ENCODE measurements at places on chromosomes 2 and 18.

GRCh38 chr2:55408918-55409868, 10.5 kb downstream of the CCDC88A start:
- no peak for DNase-seq

- no peak for DNase-seq
These were observed 40.6 kb upstream of the TFPI start for GRCh38 chr2:187594801-187595200.

GRCh38 chr18:61706276-61706915, 186.4 kb downstream of the RNF152 start:
- no peak for DNase-seq

DNA sequence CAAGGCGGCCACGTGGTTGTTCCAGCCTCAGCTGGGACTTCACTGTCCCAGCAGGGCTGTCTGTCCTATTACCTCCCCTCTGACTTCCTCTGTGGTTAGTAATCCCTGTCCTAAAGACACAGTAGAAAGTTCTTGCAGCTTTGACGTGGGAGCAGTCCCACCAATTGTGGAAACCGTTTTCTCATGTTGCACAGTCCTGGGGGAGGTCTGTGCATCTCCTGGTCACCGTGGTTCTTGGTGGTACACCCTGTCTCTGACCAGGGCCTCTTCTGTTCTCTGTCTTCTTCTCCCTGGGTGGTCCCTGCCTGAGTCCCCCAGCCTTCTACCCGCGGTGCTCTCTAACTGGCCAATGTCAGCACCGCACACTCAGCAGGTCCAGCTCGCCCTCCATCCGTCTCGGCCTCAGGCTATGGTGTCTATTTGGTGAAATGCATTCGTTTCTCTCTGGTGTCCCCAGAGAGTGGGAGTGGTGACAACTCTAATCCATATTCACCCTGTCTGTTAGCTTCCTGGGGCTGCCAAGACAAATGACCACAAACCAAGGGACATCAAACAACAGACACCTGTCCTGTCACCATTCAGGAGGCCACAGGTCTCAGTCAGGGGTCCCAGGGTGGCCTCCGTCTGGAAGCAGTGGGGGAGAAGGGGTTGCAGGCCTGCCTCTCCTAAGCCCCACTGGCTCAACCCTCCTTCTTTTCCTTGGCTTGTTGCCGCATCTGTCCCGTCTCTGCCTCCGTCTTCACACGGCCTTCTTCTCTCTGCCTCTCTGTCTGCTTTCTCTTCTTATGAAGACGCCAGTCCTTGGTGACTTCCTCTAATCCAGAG, 99.8 kb downstream of the SH3BP4 start:
- DNase-seq: no peak

DNA sequence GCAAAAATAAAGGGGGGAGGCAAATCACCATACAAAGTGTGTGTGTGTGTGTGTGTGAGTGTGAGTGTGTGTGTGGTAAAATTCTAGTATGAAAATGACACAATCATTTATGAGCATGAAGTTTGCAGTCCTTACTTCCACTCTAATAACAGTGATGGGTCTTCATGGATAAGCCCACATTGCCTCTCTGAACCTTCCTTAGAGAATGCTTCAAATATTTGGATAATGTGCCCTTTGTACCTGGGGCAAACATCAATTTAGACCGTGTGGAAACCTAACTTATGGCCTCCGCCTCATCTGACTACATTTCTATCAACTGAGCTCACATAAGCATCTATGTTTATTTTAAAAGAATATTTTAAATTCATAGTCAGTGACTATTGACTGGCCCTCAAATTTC, 3.7 kb downstream of the SCN9A start:
- no peak for DNase-seq

DNA sequence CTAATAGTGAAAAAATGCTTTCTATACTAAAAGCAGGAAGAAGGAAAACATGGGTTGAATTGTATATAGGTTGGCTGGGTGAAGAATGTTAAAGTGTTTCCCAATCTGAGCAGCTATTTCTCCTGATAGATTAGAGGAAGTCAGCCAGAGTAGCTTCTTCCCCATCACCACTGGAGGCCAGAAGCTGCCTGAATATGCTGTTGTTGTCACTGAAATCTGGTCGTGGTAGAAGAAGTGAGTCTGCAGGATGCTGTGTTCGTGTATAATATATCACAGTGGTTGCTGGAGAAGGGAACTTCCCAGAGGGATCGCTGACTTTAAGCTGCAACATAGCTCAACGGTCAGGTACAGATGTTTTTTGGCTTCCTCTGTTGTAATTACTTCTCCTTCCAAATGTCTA, 247.5 kb upstream of the LRATD1 start:
- DNase-seq: no peak

DNA sequence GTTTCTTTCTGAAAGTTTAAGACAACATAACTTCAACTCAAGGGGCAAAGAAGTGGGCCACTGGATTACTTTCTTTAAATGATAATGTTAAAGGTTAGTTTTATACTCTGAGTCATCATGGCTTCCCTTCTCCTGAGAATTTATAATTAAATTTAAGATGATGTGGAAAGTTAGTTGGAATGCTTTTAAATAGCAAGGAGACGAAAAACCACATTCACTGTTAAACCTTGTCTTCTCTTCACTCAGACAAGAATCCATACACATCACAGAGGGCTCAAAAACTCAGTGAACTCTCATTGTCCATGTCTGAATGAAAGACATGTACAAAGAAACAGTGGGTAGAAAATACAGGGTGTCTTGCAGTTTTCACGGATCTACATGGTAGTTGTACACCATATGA, 65.6 kb downstream of the COL5A2 start:
- DNase-seq: no peak

DNA sequence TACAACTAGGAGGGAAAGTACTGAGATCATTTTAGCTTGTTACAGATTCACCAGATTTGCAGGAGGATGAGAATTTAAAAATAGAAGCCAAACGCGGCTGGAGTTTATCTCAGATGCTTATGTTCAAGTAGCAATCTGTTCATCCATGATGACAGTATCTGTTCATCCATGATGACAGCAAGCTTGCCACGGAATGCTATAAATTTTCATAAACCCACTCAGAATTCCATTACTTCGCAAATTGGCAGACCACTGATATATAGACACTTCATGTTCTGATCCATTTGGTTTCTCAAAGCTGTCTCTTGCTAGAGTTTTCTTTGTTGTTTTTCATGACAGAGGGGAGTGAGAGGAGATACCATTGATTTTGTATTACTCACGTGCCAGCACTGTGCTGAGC, 84.2 kb downstream of the GAREM1 start:
- no peak for DNase-seq

GRCh38 chr2:32931945-32932709, 14.6 kb upstream of the LTBP1 start:
- DNase-seq: no peak

DNA sequence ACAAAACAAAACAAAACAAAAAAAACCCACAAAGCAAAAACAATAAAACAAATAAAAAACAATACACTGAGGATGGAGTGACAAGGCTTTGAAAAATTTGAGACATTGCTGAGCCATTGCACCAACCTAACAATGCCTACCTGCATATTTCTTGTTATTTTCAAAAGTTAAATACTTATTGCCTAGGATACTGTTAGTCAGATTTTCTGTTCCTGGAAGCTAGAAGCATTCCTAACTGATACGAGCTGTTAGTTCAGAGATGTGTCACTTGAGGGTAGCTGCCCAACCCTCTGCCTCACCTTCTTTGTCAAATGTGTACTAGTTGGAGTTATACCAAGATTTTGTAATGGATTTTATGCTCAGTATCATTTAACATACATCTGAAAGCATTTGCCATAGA, 187.2 kb downstream of the TXNL1 start:
- no peak for DNase-seq

GRCh38 chr2:9813312-9814128, 29.8 kb upstream of the TAF1B start:
- peak; percentile 79 for DNase-seq

DNA sequence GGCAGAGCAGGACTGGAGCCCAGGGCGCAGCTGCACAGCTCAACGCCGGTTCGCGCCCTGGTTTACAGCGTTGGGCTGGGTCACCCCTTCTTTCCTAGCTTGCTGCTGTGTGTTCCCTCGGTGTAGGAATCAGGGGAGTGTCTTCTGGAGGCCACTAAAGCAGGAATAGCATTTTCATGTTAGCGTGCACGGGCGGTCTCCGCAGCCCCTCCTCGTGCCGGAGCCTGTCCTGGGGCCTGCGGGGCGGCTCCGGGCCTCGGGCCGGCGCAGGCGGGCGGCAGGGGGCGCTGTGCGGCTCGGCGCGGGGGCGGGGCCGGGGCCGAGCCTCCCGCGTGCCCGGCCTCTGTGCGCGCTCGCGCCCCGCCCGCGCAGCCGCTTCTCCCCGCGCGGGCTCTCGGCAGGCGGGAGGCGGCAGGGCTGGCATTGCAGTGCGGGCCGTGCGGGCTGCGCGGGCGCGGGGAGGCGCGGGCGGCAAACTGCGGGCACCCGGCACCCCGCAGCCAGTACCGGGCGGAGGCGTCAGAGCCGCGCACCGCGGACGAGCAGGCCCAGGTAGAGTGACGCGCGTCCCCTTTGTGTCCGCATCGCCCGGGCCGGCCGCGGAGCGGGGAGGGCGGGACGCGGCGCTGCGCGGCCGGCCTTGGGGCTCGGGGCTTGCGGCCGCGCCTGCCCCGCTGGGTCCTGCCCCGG, at the start of gene RNF144A:
TSS of gene RNF144A (plus strand) at position 342 of the 690 bp plus-strand sequence. CDS start 79,515 bp downstream, outside the sequence.
- peak; percentile 72 for DNase-seq

- no peak for DNase-seq
These were observed 22.1 kb upstream of the ACAA2 start for GRCh38 chr18:49835405-49835804.

All from activated CD4-positive, alpha-beta memory T cell treated with anti-CD3 and anti-CD28 coated beads, Interleukin-2, amount 10 ng/mL, durations not matched to agents 7 days and 5 days (primary cell).